ENCODE measurements at places on chromosomes 16 and 17.

DNA sequence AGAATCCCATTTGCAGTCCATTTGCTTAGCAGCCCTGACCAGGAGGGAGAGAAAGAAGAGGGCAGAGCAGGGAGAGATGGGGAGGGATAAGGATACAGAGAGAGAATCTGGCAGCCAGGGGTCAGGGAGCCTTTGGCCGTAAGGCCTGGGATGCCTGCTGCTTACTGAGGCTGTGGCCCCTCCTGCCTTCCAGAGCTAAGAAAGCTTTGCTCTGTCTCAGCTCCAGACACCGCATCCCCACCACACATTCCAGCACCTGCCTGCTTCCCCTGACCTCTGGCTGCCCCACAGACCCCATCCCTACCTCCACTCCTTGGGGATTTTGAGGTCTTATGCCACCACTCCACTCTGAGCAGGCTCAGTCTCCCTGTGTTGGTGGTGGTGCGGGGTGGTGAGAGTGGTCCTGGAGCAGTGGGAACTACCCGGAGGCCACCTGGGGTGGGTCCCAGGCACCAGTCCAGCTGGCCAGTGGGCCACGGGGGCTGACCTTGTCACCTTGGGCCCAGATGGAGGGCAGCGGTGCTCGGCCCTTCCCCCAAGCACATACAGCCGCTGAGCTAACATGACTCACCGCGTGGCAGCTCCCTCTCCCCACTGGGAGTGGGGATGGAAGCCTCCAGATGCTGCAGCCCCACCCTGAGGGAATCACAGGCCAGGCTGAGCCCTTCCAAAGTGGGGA, 58.3 kb downstream of the RAI1 start:
- no peak for DNase-seq
- no peaks in the 10 kb centered on the region for H3K27me3 ChIP-seq
- peaks cover 47% of the 10 kb centered on the region for H3K4me1 ChIP-seq
- H3K27ac ChIP-seq: peak overlapping the region; percentile 82

DNA sequence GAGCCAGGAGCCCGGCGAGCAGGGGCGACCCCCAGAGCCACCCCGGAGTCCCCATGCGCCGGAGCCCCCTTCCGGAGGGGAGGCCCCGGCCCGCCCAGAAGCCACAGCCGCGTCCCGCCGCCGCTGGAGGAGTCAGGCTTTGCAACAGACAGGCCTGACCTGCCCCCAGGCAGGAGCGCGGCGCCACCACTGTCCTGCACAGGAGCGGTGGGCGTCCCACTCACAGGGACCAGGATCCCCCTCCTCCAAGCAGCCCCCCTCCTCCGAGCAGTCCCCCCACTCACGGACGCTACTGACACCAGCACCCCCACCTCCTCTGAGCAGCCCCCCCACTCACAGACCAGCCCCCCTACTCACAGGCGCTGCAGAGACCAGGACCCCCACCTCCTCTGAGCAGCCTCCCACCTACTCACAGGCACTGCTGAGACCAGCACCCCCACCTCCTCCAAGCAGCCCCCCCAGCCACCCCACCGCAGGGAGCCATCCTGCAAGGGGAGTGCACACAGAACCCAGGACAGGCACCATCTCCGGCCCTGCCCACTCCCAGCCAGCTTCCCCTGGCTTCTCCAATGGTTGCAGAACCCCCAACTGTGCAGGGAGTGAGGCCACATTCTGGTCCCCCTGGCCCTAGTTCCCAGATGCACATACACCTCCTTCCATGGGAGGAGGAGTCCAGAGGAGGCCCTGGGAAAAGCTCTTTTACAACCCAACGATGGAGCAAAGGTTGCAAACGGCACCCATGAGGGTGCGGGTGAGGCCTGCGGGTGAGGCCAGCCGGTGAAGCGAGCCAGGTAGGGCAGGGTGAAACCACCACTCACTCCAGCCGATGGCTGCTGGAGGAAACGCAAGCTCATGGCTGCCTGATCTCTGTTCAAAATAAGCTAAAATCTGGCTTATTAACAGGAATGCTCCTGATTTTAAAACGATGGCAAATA, 69.9 kb downstream of the ABR start:
- peaks cover 9% of the 10 kb centered on the region for H3K4me1 ChIP-seq
- no peak for DNase-seq
- H3K4me3 ChIP-seq: peak overlapping the region; percentile 63
- H3K36me3 ChIP-seq: no peaks in the 10 kb centered on the region
- H3K27ac ChIP-seq: peak overlapping the region; percentile 88
- no peaks in the 10 kb centered on the region for H3K27me3 ChIP-seq

DNA sequence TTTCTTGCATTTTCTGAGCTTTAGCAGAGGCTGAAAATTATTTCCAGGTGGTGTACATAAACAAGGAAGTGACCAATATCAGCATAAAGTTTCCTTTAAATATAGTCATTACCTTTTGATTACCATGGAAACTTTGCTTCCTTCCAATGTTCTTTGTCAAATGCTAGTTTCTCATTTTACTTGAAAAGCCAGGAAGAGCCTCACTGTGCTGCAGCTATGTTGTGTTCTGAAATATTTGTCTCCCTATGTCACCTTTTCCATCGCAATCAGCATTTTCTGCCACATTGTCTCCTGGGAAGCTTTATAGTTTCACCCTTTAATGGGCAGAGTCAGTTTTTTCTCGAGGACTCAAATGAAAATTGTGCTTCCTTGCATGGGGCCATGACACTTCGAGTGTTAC, 496.0 kb downstream of the CDH8 start:
- H3K4me3 ChIP-seq: no peak overlapping the region
- H3K4me1 ChIP-seq: no peaks in the 10 kb centered on the region
- no peak for DNase-seq
- no peaks in the 10 kb centered on the region for H3K27me3 ChIP-seq

DNA sequence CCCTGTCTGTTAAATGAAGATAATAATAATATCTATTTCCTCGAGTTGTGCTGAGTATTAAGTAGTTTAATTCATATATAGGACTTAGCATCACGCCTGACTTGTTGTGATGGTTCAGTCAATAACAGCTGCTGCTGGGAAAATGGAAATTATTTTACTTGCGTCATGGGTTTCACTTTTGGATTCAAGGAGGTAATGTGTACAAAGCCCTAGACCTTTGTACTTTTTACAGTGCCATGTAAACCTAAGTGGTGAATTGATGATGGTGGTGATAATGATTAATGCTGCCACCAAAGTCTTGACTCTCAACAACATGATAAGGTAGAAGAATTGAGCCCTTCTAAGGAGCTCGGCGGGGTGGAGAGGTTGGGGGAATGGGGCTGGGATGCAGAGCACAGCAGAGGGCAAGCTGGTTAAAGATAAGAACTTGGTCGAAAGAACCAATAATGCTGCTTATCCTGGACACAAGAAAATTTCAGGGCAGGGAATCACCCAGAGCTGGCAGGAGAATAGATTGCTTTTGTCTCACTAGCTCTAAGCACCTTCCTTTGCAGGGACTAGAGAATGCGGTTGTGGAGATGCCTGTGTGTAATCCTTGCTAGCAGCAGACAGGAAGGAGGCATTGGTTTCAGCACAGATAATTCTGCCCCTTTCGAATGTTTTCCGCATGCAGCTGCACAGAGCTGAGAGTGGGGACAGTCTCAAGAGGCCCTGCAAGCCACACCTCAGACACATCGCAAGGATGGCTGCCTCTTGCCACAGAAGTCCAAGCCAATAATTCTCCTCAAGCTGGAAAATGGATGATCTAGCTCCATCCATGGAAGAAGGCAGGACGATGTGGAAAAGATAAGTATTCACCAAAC, 187.1 kb downstream of the TMEM114 start:
- H3K27me3 ChIP-seq: no peaks in the 10 kb centered on the region
- H3K36me3 ChIP-seq: no peaks in the 10 kb centered on the region
- DNase-seq: no peak
- no peak overlapping the region for H3K27ac ChIP-seq

DNA sequence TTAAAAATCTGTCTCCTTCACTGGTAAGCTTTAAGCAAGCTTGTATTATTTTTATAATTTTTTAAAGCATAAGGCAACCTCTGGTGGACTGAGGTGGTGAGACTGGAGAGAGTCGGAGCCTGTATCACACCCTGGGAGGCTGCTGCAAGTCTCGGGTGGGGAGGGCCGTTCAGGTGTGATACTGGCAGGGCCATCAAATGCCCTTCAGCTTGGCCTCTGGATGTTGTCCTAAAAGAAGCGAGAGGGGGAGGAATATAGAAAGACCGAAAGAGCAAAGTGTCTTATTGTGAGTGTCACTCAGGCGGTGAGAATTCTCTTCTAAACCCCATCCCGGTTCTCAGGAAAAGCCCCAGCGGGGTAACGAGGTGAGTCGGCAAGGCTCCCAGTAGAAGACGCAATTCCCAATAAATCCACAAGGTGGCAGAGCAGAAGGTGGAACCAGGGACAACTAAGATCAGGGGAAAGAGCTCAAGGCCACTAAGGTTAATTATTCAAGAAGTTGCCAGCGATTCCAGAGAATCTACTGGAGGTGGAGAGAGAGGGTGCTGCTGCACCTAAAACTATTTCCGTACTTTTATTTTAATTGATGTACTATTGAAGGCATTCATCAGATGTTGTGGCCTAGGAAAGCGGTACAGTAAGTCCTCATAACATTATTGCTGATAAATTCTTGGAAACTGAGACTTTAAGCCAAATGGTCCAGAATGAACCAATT, 14.1 kb downstream of the C17orf67 start:
- no peaks in the 10 kb centered on the region for H3K36me3 ChIP-seq
- no peaks in the 10 kb centered on the region for H3K4me1 ChIP-seq
- no peak overlapping the region for H3K27ac ChIP-seq
- DNase-seq: peak; percentile 68
- no peaks in the 10 kb centered on the region for H3K27me3 ChIP-seq
- H3K4me3 ChIP-seq: no peak overlapping the region

GRCh38 chr17:3802461-3803307, 1.7 kb upstream of the ITGAE start:
- no peak overlapping the region for H3K4me3 ChIP-seq
- H3K27me3 ChIP-seq: no peaks in the 10 kb centered on the region
- no peaks in the 10 kb centered on the region for H3K36me3 ChIP-seq
- no peaks in the 10 kb centered on the region for H3K4me1 ChIP-seq
- peak; percentile 28 for DNase-seq

DNA sequence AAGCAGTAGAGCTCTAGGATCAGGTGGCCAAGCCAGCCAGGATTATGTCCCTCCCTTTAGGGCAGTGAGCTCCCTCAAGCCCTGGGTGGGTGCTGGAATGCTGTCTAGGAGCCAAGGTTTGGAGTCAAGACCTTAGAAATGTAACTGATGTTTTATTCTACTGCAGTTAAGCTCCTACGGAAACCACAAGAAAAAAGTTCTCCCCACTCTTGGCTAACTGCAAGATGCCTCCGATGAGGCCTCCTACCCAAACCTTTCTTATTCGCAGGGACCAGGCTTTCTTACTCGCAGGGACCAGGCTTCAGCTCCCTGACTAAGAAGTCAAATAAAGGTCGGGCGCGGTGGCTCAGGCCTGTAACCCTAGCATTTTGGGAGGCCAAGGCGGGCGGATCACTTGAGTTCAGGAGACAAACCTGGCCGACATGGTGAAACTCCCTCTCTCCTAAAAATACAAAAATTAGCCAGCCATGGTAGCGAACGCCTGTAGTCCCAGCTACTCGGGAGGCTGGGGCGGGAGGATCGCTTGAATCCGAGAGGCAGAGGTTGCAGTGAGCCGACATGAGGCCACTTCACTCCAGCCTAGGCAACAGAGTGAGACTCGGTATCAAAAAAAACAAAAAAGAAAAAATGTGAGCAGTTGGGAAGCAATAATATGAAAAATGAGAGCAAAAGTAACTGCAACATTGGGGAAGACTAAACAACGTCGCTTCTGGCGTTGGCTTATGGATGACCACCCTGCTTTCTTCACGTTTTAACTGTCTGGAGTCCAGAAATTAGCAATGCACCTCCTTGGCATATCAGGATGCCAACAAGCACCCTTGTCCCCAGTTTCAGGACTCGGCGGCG, 31.7 kb upstream of the ARL4D start:
- no peak for DNase-seq
- H3K4me1 ChIP-seq: no peaks in the 10 kb centered on the region
- H3K27me3 ChIP-seq: no peaks in the 10 kb centered on the region
- peak overlapping the region; percentile 100 for H3K27ac ChIP-seq
- H3K36me3 ChIP-seq: no peaks in the 10 kb centered on the region

- H3K27me3 ChIP-seq: no peaks in the 10 kb centered on the region
- H3K4me3 ChIP-seq: no peak overlapping the region
- H3K4me1 ChIP-seq: no peaks in the 10 kb centered on the region
- no peak for DNase-seq
Observed at GRCh38 chr17:37746617-37747016, 1.8 kb upstream of the HNF1B start.

DNA sequence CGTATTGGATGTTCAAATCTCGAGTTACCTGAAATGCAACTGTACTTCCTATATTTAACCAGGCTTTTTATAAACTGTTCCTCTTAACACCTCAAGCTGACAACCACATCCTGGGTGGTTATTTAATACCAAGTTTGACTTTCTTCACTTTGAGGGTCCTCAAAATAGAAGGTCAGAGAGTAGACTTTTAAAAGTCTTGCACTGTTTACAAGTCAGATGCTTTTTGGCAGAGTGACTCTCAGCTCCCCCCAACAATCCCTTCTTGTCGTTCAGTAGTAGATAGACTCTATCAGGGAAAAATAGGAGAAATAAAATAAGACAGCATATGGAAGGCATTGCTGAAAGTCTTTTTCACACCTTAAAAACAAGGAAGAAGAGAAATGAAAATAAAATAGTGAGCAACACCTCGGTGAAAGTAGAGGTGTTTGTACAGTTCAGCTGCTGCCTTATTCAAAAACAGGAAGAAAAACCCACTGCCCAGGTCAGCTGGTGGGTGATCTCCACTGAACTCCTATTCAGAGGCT, 650.4 kb downstream of the WWOX start:
- H3K4me1 ChIP-seq: peaks cover 4% of the 10 kb centered on the region
- no peaks in the 10 kb centered on the region for H3K27me3 ChIP-seq
- no peak overlapping the region for H3K27ac ChIP-seq
- no peaks in the 10 kb centered on the region for H3K36me3 ChIP-seq
- no peak overlapping the region for H3K4me3 ChIP-seq

DNA sequence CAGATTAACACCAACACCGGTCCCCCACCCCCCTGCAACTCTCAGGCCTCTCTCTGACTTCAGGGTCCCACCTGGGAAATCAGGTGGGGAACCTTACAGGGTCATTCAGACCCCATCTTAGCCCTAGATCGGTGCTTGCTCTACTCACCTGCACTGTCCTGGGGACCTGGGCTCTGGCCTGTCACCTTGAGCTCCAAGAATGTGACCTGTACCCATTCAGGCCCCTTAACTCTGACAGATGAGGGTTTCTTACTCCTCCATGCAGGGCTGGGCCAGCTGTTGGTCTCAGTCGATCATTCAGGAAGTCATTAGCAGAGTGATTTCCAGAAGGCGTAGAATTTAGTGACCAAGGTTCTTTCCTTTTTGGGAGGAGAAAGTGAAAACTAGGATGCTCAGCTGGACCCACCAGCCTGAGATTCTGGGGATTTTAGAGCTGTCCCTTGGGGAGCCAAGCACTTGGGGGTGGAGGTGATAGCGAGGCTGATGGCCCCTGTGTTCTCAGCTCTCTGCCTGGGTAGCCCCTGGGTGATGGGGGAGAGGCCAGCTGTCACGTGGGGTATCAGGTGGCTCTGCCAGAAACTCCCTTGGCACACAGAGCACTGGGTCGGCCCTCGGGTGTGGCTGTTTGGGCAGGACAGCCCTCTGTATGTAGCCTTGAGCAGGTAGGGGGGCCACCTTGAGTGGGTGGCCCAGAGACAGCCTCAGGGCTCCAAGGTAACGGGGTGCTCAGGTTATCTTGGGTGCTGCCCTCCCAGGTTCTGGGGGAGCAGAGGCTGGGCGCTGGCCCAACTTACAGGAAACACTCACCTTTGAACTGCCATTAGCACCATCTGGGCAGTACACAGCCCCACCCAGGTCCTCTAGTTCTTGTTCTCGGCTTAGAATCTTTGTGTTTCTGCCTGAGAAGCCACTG, 724 bp downstream of the MVP start:
- H3K4me1 ChIP-seq: peaks cover 12% of the 10 kb centered on the region
- H3K27ac ChIP-seq: peak overlapping the region; percentile 78
- H3K27me3 ChIP-seq: no peaks in the 10 kb centered on the region
- no peaks in the 10 kb centered on the region for H3K36me3 ChIP-seq

All from prostate gland (tissue), 2 donors.